Activated CD8-positive, alpha-beta memory T cell treated with anti-CD3 and anti-CD28 coated beads, Interleukin-2, amount 50 U/mL, for 48 hours (primary cell): ENCODE measurements at places on chromosomes 3 and 15.
A peak's percentile ranks its signal among the peaks of the same experiment; 100 is the strongest.

- DNase-seq: peak; percentile 67
Measured at GRCh38 chr15:78177447-78177873, 28.3 kb downstream of the IDH3A start.

DNA sequence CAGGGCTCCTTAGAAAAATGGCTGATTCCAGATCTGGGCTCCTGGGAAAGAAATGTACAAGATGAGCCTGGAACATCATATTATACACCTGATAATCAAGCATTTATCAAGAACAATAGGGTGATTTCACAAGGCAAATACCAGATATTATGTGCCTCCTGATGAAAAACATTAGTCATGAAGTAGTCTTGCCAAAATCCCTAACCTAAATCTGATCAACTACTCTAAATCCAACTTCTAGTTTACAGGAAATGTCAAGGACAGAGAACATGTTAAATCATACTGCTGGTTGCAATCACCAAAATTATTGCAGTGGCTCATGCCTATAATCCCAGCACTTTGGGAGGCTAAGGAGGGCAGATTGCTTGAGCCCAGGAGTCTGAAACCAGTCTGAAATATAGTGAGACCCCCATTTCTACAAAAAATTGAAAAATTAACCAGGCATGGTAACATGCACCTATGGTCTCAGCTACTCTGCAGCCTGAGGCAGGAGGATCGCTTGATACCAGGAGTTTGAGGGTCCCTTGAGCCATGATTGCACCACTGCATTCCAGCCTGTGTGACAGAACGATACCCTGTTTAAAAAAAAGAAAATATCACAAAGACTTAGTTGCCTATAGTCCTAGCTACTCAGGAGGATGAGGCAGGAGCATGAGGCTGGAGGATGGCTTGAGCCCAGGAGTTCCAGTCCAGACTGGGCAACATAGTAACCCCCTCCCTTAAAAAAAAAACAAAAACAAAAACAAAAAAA lies 34.9 kb upstream of the ATP13A3 start:
- no peak for DNase-seq

DNA sequence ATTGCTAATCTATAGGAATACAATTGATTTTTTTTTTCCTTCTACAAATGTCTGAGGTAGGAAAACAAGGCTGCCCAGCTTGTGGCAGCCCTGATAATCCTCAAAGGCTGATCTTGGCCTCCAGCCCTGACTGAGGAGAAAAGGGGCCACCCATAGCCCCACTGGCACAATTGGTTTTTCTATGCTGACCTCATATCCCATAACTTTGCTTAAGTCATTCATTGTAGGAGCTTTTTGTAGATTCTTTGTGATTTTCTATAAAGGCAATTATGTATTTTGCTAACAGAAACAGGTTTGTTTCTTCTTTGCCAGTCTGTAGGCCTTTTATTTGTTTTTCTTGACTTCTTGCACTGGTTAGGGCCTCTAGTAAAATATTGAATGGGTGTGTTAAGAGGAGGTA lies 80.2 kb upstream of the C15orf39 start:
- no peak for DNase-seq

GRCh38 chr3:75906555-75907112 lies 121.3 kb upstream of the ZNF717 start:
- no peak for DNase-seq

DNA sequence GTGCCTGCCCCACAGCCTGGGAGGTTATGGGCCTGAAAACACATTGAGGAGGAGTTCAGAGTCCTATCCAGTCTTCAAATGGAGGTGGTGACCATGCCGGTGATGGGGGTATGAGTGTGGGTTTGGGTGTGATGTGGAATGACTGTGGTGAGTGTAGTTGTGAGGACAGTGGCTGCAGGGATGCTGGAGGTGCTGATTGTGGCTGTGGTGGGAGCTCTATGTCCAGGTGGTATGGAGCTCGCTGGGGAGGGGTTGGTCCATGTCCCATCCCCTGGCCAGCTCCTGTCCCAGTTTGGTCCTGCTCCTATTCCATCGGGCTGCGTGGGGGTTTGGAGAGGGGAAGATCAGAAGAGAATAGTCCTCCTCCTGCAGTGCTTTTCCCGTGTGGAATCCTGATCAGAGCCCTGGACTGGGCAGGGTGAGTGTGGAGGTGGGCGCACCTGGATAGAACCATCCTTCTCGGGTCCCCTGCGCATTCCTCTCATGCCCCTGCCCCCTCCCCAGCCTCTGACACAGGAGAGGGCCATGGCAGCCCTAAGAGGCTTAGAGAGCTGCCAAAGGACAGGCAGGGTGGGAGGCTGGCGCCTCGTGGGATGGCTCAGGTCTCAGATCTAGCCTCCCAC lies 23.0 kb upstream of the GOLGA6C start:
- DNase-seq: peak; percentile 41
